ENCODE measurements at places on chromosomes 5 and 9. TPM values are rescaled to one million over a fixed set of nuclear protein-coding genes. Genes with fewer than 3 reads are reported as not detected.

DNA sequence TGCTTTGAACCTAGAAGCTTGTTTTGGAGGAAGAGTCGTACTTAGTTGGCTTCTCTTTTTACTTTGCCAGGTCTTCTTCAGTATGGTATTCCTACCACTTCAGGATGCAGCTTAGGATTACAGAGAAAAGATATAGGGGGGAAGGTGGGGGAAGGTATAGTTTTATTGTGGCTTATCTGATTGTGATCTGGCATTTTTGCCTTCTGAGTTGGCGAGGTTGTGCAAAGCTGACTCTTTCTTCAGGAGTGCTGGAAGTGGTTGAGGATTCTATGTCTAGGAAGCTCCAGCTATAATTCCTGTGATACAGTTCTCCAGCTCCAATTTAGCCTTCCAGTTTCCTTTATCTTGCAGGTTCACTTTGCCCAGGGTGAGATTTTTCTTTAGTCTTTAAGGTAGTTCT is 7.0 kb downstream of the CDC42SE2 start:
- H3K36me3 ChIP-seq: no peaks in the 10 kb centered on the region
- no peak overlapping the region for H3K4me3 ChIP-seq
- H3K27ac ChIP-seq: no peak overlapping the region
- no peaks in the 10 kb centered on the region for H3K27me3 ChIP-seq

- H3K4me3 ChIP-seq: no peak overlapping the region
- no peaks in the 10 kb centered on the region for H3K36me3 ChIP-seq
- DNase-seq: no peak
- H3K27ac ChIP-seq: no peak overlapping the region
These were observed 43.9 kb upstream of the HMGCS1 start for GRCh38 chr5:43357067-43357466.

ZCCHC9 gene
- 22.5 TPM for total RNA-seq

GRCh38 chr9:28810388-28811075 is 1237.3 kb upstream of the C9orf72 start:
- H3K4me3 ChIP-seq: no peak overlapping the region
- H3K4me1 ChIP-seq: peaks cover 5% of the 10 kb centered on the region
- DNase-seq: peak; percentile 20

GRCh38 chr9:128257086-128257825 is 18.6 kb downstream of the GOLGA2 start:
- H3K4me3 ChIP-seq: no peak overlapping the region
- H3K27me3 ChIP-seq: no peaks in the 10 kb centered on the region
- no peak overlapping the region for H3K27ac ChIP-seq
- peaks cover 3% of the 10 kb centered on the region for H3K4me1 ChIP-seq
- DNase-seq: no peak

DNA sequence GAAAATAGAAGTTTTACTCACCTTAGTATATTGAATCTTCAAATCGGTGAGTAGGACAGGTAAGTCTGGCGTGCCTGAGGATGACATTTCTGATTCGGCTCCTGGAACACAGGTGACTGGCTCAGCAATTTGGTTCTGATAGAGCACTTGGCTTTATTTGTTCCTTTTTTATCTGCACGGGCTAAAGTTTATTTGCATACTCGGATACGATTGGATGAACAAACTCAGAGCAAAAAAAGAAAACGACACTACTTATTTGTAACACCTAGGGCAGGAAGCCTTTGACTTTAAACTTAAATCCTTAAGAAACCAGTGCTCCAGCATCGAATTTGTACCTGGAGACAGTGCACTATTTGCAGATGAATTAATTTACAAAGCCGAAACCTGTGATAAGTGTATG is at the start of gene ALDH1A1:
Gene ALDH1A1, minus strand, starts transcription at position 140 of the 400 bp plus-strand sequence. Its CDS starts 53 bp downstream, at position 87.
- no peaks in the 10 kb centered on the region for H3K36me3 ChIP-seq
- no peak within 1 kb of the TSS for H3K27ac ChIP-seq
- no peaks in the 10 kb centered on the region for H3K4me1 ChIP-seq
- no peak within 1 kb of the TSS for H3K4me3 ChIP-seq
- DNase-seq: no peak
- H3K27me3 ChIP-seq: peaks cover 2% of the 10 kb centered on the region

DNA sequence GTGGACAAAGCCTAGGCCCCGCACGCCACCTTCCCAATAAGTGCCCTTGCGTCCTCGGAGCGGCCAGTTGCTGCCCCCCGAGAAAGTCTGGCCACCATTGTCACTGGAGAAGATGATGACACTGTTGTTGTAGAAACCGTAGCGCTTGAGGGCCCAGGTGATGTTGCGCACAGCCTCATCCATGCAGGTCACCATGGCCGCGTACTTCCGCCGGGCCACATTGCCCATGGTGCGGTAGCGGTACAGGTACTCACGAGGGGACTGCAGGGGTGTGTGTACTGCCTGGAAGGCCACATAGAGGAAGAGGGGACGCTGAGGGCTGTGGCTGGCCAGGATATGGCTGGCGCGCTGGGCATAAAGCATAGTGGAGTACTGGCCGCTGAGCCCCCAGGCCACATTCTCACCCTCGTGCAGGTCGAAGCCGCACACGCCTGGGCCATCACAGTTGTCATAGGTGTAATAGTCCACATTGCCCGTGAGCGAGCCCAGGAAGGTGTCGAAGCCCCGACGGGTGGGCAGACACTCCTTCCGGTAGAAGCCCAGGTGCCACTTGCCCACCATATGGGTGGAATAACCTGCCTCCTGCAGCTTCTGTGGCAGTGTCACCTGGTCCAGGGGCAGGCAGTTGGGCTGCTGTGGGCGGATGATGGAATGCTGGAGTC is 4.6 kb downstream of the ARSI start:
- no peak overlapping the region for H3K4me3 ChIP-seq
- H3K27ac ChIP-seq: no peak overlapping the region
- no peaks in the 10 kb centered on the region for H3K36me3 ChIP-seq
- H3K27me3 ChIP-seq: no peaks in the 10 kb centered on the region
- no peak for DNase-seq

GRCh38 chr5:136424835-136425584 is 59.7 kb upstream of the TRPC7 start:
- H3K36me3 ChIP-seq: no peaks in the 10 kb centered on the region
- no peaks in the 10 kb centered on the region for H3K27me3 ChIP-seq
- no peak overlapping the region for H3K4me3 ChIP-seq
- H3K27ac ChIP-seq: no peak overlapping the region
- H3K4me1 ChIP-seq: no peaks in the 10 kb centered on the region
- peak; percentile 12 for DNase-seq

- H3K4me1 ChIP-seq: peaks cover 3% of the 10 kb centered on the region
- H3K27me3 ChIP-seq: no peaks in the 10 kb centered on the region
- no peak for DNase-seq
- no peak overlapping the region for H3K27ac ChIP-seq
These were observed 10.6 kb upstream of the EXOC3 start for GRCh38 chr5:432201-432927.

- DNase-seq: peak; percentile 48
- peaks cover 5% of the 10 kb centered on the region for H3K4me1 ChIP-seq
- peak overlapping the region; percentile 6 for H3K4me3 ChIP-seq
- no peaks in the 10 kb centered on the region for H3K36me3 ChIP-seq
- no peak overlapping the region for H3K27ac ChIP-seq
These were observed 51.7 kb upstream of the SEMA6A start for GRCh38 chr5:116626272-116626723.

GRCh38 chr5:73419465-73420390 is 28.8 kb downstream of the FOXD1 start:
- H3K4me1 ChIP-seq: peaks cover 37% of the 10 kb centered on the region
- no peaks in the 10 kb centered on the region for H3K36me3 ChIP-seq
- no peaks in the 10 kb centered on the region for H3K27me3 ChIP-seq
- peak; percentile 89 for DNase-seq
- H3K4me3 ChIP-seq: peak overlapping the region; percentile 34

GRCh38 chr9:16150938-16151650 is 598.3 kb downstream of the CCDC171 start:
- H3K36me3 ChIP-seq: no peaks in the 10 kb centered on the region
- peaks cover 6% of the 10 kb centered on the region for H3K4me1 ChIP-seq
- DNase-seq: no peak
- H3K27me3 ChIP-seq: no peaks in the 10 kb centered on the region
- H3K27ac ChIP-seq: no peak overlapping the region

TEX48 gene
- not detected for total RNA-seq

BDP1 gene
- total RNA-seq: 28.5 TPM

DNA sequence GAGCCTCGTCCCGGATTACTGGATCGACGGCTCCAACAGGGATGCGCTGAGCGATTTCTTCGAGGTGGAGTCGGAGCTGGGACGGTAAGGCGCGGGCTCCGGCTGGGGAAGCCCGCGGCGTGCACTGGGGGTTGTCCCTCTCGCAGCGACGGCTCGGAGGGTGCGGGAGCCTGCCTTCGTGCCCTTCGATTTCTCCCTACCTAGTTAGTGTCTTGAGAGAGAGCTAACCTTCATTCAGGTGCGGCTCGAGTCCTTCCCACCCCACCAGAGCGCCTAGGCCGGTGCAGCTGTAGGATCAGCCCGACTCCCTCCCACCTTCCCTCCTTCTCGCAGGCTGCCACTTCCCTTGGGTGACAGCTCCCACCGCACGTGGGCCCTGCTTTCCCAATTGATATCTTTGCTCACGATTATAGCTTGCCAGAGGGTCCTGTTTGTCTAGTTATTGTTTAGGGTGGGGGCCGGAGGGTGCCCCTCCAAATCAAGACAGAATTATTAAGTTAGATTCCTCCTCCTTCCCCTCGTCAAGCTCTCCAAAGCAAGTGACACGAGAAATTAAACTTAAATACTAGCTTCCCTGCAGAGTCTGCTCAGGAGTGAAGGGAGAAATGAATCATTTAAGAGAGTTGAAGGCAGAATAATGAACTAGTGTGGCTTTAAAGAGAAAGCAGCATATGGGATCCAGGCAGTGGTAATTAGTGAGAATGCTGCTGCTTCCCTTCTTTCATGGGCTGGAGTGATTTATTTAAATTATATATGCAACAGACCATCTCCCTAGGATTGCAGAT is 569 bp downstream of the CAMK4 start:
- H3K4me3 ChIP-seq: peak overlapping the region; percentile 74
- DNase-seq: peak; percentile 8
- H3K27ac ChIP-seq: peak overlapping the region; percentile 20
- H3K27me3 ChIP-seq: no peaks in the 10 kb centered on the region
- peaks cover 3% of the 10 kb centered on the region for H3K4me1 ChIP-seq

DNA sequence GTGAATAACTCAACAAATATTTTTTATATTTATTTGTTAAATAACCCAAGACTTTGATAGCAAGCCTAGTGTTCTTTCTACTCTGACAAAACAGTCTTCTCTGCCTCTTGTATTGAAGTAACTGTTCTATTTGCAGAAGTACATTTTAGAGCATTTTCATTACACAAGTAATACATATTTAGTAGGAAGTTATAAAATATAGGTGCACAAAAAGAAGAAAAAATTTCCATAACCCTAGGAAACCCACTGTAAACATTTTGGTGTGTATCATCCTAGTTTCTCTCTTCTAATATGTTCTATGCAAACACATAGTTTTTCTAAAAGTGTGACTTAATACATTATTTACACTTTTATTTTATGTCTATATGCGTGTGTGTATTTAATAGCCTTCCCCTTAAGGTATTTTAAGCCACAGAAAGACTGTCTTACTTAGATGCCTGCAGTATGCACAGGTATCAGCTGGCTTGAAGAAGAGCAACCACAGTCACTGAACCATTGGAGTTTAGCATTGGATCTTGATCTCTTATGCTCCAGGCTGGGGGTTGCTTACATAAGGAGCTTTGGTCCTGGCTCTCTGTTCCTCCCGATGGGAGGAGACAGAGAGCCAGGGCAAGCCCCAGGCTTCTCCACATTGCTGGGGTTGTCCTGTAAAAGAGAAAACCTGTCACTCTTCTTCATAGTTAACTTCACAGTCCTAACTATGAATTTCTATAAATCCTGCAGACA is 3.8 kb downstream of the SELENOP start:
- no peaks in the 10 kb centered on the region for H3K27me3 ChIP-seq
- H3K4me1 ChIP-seq: no peaks in the 10 kb centered on the region
- no peak overlapping the region for H3K4me3 ChIP-seq
- DNase-seq: no peak

PCDHGB4 gene
- 13.6 TPM for total RNA-seq

DNA sequence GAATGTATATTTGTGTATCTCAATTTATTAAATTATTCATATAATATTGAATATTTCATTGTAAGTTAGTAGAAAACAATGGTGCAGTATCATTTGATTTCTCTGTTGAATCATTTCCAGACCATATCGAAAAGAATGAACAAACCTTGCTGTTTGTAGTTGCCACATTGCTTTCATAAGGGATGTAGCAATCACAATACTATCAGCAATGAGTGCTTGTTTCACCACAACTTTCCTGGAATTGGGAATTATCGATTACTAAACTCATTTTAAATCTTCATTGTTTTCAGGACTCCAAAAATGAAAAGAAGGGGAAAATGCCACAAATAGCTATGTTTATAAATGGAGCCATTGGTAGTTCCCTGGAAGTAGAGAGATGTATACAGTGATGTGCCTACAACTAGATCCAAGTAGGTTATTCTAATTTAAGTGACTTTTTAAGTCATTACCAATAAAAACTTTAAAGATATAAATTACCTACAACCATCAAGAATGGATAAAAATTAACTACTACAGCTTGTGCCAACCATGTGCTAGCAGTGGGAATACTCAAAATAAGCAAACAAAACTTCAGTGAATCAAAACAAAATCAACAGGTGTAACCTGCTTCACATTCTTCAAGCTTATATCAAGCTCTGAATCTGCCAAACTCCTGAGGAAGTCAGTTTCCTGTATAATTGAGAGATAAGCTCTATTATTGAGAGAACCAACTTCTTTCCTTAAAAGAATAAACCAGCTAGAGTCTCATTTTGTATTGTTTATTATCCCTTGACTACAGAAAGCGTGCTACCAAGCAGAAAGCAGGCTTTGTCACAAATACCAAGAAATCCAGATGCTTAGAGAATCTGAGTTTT is 358.6 kb downstream of the ADGRV1 start:
- H3K4me3 ChIP-seq: no peak overlapping the region
- no peaks in the 10 kb centered on the region for H3K4me1 ChIP-seq
- no peaks in the 10 kb centered on the region for H3K27me3 ChIP-seq

VCAN gene
- total RNA-seq: 542 TPM

KIF4B gene
- total RNA-seq: not detected

SH3RF2 gene
- total RNA-seq: 8.6 TPM

DNA sequence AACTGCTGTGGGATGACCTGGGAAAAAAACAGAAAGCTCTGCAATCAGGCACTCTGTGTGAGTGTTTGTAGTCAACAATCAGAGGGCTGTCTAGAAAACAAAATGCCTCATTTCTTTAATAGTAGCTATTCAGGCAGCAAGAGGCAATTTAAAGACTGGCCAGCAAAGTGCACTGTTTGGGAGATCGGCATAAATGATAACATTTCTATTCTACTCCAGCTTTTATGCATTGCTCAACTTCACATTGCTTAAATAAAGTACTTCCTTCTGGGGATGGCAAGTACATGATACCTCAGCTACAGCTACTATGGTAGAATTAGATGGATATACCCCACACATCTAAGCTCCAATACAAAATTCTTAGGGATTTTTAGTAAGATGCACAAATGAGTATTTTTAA is 193.1 kb downstream of the DCP2 start:
- H3K4me3 ChIP-seq: no peak overlapping the region
- no peak overlapping the region for H3K27ac ChIP-seq
- H3K4me1 ChIP-seq: peaks cover 33% of the 10 kb centered on the region
- DNase-seq: no peak
- H3K36me3 ChIP-seq: no peaks in the 10 kb centered on the region
